ENCODE measurements at places on chromosomes 2 and 18. TPM values are rescaled to one million over a fixed set of nuclear protein-coding genes. Genes with fewer than 3 reads are reported as not detected.

C2orf66 gene
- not detected for total RNA-seq

TLX2 gene
- total RNA-seq: not detected

- peak; percentile 87 for DNase-seq
Observed at GRCh38 chr2:101200676-101201075, 49.5 kb upstream of the TBC1D8 start.

GRCh38 chr2:159204381-159205144, 81.9 kb downstream of the WDSUB1 start:
- no peak for DNase-seq

- no peak for DNase-seq
Observed at GRCh38 chr2:193502363-193503035, 1307.8 kb upstream of the TMEFF2 start.
